ENCODE measurements at places on chromosomes 7 and 10. TPM values are rescaled to one million over a fixed set of nuclear protein-coding genes. Genes with fewer than 3 reads are reported as not detected.

RADIL gene
- 6.3 TPM for total RNA-seq

TAS2R41 gene
- not detected for total RNA-seq

C10orf67 gene
- total RNA-seq, result 0.09 TPM

TLX1 gene
- not detected for total RNA-seq

LIPK gene
- not detected for total RNA-seq

NPY gene
- 2.5 TPM for total RNA-seq

OPN4 gene
- total RNA-seq, result not detected

MYH16 gene
- total RNA-seq, result not detected

DNA sequence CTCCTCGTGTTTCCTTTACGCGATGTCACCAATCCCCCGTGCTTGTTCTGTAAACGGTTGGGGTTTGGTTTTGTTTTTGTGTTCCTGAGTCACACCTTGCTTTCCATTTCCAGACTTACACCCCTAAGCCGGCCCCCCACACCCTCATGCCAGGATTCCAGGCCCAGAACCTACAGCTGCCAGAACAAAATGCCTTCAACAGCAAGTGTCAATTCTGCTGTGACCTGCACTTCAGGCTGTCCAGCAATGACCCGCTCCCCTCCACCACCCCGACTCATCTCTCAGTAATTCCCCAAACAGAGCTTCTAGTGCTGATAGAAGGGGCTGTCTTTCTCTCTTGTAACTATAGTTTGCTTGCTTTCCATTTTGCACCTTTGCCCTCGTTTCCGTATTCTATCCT is 722.1 kb upstream of the CELF2 start:
- no peak for DNase-seq

DNA sequence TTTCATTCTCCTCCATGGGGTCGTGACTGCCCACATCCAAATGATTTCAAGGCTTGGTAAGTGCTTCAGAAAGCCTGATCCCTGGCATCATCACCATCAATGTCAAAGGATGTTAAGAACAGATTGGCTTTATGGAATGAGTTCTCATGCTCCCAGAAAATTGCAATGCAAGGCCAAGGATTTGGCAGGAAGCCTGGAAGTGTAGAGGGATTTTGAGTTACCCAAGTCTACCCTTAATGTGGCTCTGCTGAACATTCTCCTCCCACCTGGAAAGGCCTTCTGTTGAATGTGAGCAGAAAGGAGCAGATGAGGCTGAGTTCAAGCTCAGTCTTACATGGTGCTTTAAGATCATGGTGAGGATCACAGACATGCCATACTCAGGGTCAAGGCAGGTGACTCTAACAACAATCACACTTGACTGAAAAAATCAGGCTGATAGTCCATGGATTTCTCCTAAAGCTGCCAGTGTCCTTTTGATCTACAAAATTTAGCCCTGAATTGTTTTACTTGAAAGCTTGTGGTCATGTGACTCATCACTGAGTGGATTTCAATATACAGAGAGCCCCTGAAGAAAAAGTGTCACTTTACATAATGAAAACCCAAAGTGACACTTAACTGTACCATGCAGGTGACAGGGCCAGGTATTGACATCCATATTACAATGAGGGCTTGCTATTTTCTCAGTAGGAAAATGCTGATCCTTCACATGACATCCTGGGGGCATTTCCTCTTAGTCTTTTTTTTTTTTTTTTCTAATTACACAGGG is 111.1 kb upstream of the PDLIM1 start:
- no peak for DNase-seq

DNA sequence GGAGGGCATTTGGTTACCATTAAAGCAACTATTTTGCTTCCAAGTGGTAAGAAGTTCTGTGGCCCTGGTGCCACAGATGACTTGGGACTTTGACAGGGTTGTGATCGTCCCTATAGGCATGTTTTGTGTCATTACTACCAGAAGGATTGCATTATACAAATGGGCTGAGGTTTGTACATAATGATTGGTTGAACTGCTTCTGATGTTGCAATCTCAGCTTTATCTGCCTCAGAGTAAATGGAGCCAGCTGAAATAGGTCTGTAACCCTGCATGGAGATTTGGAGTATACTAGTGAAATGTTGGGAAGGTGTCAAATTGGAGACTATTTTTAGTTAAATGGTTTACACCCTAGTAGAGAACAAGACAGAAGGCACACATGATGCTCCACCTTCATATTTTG is 46.1 kb upstream of the SEPTIN7 start:
- DNase-seq, result no peak

GRCh38 chr7:30224511-30225062 is 59.8 kb upstream of the ZNRF2 start:
- no peak for DNase-seq

- DNase-seq, result no peak
Observed at GRCh38 chr7:148191391-148192065, 399.0 kb upstream of the C7orf33 start.

GRCh38 chr10:84606428-84606827 is 278.0 kb downstream of the CCSER2 start:
- no peak for DNase-seq

GRCh38 chr7:18558503-18558902 is 63.0 kb downstream of the HDAC9 start:
- DNase-seq, result no peak

DNA sequence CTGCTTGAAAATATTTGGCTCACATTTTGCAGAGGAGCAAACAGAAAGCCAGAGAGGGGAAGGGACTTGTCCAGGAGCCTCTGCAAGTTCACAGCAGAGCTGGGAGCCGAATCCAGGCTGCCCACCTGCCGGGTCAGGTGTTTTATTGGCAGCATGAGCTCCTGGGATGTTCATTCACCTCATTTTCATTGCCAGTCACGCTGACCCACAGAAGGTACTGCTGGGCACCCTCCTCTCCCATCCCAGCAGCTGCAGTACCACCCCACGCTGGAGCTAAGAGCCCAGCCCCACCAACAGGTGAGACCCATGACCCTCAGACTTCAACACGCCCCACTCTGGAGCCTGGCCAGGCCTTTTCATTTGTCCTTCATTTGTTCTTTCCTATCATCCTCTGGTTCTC is 102.7 kb downstream of the GRID1 start:
- no peak for DNase-seq

DNA sequence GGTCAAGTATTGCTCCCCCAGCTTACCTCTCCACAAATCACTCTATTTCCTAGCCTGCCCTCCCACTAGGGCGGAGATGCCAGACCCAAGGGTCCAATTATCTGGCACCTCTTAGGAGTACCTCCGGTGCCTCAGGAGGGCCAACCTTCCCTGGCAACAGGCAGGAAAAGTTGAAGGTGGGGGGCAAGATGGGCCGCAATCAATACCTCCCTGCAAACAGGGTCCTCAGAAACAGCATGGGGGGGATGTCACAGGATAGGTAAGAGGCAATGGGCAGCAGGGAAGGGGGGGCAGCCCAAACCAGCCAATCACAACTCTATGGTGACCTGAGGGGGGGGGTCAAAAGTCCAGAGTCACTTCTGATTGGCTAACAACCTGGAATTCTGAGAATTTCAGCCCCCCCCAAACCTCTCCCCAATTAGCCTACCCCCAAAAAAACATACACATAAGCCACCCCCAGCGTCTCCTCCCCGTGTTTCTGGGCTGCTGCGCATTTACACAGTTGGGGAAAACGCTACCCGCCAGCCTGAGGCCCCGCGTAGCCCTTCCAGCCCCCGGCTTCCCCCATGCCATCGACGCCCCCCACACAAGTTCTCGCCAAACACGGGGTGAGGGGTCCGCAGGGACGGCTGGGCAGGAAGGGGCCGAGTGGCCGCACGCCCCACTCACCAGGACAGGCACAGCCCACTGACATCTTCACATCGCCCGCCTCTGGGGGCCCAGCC is 589 bp downstream of the LDB1 start:
- DNase-seq, result peak; percentile 34
